Putamen (tissue), 1 donor: ENCODE measurements at places on chromosomes 12 and 14.

- DNase-seq = no peak
These were observed 11.1 kb downstream of the PRKAB1 start for GRCh38 chr12:119679081-119679480.

GRCh38 chr14:105317546-105317945 is 3.0 kb downstream of the PACS2 start:
- no peak for DNase-seq

DNA sequence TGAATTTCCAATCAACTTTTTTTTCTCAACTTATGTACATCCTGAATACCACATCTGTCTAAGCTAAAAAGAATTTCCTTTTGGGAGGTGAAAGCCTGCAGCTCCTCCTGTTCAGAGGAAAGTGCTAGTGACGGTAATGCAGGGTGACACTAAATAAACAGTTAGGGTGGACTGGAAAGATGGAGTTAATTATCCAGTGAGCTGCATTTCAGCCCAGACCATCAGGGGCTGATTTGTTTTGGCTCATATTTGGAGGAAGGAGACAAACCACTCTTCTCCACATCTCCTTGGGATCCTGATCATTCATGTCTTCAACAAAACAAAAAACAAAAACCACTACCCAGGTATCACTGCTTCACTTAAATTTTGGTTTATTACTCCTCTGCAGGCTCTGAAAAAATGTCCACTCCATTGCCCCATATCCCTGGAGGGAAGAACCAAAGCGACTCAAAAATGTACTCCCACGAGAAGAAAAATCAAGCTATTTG is 5.1 kb upstream of the SIX1 start:
- DNase-seq = no peak

DNA sequence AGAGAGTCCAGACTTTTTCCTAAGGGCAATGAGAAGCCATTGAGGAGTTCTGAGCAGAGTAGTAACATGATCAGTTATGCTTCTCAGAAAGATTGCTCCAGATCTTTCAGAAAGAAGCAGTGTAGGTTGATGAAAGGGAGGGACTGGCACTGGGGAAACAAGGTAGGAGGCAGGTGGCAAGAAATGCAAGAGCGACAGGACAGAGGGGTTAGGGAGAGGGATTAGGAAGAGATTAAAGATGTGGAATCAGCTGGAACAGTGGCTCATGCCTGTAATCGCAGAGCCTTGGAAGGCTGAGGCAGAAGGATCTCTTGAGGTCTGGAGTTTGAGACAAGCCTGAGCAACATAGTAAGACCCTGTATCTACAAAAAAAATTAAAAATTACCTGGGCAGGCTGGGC is 3.4 kb downstream of the CDCA3 start:
- no peak for DNase-seq

DNA sequence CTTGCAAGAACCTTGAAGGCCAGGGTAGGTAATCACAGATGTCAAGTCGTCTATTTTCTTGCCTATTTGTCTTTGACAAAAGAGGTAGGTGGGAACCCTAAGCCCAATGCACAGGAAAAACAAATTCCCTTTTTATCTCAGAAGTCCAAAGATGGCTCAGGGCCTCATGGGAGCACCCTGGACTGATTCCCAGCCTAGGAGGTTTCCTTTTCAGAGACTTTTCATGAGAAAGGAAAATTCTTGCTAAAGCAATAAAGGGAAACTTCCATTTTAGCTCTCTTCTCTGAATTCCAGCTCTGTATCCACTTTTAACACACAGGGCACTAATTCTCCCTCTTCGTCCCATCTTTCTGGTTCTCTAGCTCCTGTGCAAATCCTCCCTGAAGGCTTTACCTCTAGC is 1.2 kb downstream of the ZNF641 start:
- DNase-seq = peak; percentile 13

GRCh38 chr14:101228949-101229541 is 325.5 kb upstream of the RTL1 start:
- DNase-seq = no peak

- DNase-seq = no peak
These were observed 22.3 kb downstream of the MNAT1 start for GRCh38 chr14:60756847-60757246.

- DNase-seq = no peak
These were observed 27.7 kb downstream of the PPP1R13B start for GRCh38 chr14:103819503-103820307.

- DNase-seq = peak; percentile 25
These were observed 53.1 kb upstream of the CCDC175 start for GRCh38 chr14:59629444-59630287.

- no peak for DNase-seq
These were observed 94.3 kb downstream of the RGS6 start for GRCh38 chr14:72026536-72026935.
